ENCODE measurements at places on chromosomes 6 and 20. TPM values are rescaled to one million over a fixed set of nuclear protein-coding genes. Genes with fewer than 3 reads are reported as not detected.

The HUS1B gene
- total RNA-seq = 0.73 TPM

The RAET1E gene
- 0.07 TPM for total RNA-seq

The C6orf58 gene
- not detected for total RNA-seq

The SSTR4 gene
- total RNA-seq = not detected

The OR12D3 gene
- total RNA-seq = not detected

The BPIFB2 gene
- total RNA-seq = not detected

The LRRC1 gene
- total RNA-seq = 17.5 TPM

The BPIFA1 gene
- not detected for total RNA-seq

The LINC00237 gene
- not detected for total RNA-seq

The CPNE5 gene
- total RNA-seq = 6.9 TPM

The KCNK5 gene
- total RNA-seq = not detected

The CTNNBL1 gene
- 58.6 TPM for total RNA-seq

GRCh38 chr6:6220718-6221117 lies 99.7 kb downstream of the F13A1 start:
- no peak for DNase-seq

GRCh38 chr6:169640351-169640852 lies 61.4 kb downstream of the WDR27 start:
- no peak for DNase-seq

DNA sequence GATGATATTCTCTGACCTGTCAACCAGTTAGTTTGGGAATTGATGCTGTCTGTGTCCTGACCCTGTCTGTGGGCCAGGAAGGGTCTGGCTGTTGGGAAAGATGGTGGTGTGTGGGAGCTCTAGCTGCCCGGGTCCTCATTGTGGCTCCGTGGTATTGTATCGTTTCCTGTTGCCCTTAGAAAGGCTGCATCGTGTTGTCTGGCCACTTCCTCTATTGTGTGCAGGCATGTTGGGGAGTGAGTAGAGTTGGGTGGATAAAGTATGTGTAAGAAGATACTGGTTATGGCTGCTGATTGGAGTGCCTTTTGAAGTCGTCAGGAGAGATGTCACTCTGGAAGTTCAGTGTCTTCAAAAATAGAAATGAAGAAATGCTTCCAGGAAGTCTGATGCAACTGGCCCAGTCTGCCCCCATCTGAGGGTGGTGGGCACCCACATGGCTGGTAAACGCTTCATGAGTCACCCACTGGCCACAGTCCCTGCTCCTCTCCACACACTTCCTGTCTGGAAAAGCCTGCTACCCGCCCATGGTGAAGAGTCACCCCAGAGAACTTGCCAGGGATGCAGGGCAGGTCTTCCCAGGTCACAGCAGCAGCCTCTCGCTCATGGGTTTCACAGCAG lies 27.9 kb downstream of the PPARD start:
- peak; percentile 51 for DNase-seq

- no peak for DNase-seq
Observed at GRCh38 chr6:134932535-134933470, 17.1 kb downstream of the ALDH8A1 start.

GRCh38 chr6:127162836-127163235 lies 44.4 kb downstream of the RSPO3 start:
- no peak for DNase-seq

- DNase-seq = no peak
Observed at GRCh38 chr6:131823276-131823902, 15.6 kb downstream of the ENPP1 start.

DNA sequence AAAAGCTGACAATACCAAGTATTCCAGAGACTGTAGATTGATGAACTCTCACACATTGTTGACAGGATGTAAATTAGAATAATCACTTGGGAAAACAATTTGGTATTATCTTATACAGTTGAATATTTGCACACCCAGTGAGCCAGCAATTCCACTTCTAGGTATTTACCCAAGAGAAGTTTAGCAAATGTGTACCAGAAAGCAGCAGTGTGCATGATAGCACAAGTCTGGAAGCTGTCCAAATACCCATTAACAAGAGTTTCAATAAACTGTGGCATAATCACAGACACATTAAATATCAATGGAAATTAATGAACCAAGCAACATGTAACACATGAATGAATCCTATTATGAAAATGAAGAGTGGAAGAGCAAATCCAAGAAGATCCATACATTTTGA lies 233.6 kb downstream of the TPBG start:
- no peak for DNase-seq

DNA sequence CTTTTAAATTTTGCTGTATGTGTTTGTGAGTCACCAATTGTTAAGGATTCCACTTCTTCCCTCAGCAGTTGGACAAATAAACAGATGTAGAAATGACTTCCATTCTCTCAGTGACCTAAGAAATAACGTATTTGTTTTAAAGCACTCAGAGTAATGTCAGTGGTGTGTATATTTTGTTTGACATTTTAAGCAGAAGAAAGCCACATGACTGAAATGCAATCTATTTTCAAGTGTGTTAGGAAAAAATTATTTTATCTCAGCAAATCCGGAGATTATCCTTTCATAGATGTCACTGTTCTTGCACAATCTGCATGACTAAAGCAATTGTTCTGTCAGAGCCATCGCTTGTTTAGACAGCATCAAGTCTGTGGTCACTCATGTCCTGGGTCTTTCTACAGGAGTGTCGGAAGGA lies 77.1 kb downstream of the JAG1 start:
- DNase-seq = no peak

- no peak for DNase-seq
Observed at GRCh38 chr6:145491126-145491525, 244.2 kb downstream of the EPM2A start.

- DNase-seq = no peak
Observed at GRCh38 chr20:16966276-16966880, 218.2 kb downstream of the OTOR start.

- no peak for DNase-seq
Observed at GRCh38 chr6:134363323-134364039, 45.6 kb upstream of the SGK1 start.

- no peak for DNase-seq
Observed at GRCh38 chr6:1554476-1555310, 55.0 kb upstream of the FOXC1 start.

DNA sequence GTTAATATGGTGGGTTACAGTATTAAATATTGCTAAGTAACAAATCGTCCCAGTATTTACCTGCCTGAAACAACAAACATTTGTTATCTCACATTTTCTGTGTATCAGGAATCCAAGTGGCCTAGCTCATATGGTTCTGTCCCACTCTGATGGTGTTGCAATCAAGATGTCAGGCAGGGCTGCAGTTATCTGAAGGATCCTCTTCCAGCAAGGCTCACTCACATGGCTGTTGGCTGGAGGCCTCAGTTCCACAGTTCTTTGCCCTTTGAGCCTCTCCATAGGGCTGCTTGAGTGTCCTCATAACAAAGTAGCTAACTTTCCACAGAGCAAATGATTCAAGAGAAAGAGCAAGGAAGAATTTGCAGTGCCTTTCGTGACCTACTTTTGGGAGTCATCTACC lies 17.7 kb downstream of the RAB22A start:
- no peak for DNase-seq

- no peak for DNase-seq
Observed at GRCh38 chr20:21900431-21900830, 195.0 kb downstream of the PAX1 start.

GRCh38 chr6:49550492-49551077 lies at the start of gene C6orf141:
Gene C6orf141 (plus strand): TSS chr6:49550668. CDS start chr6:49550793, 125 bp downstream.
- DNase-seq = no peak

- DNase-seq = no peak
Observed at GRCh38 chr6:70380771-70381416, 32.4 kb upstream of the FAM135A start.

DNA sequence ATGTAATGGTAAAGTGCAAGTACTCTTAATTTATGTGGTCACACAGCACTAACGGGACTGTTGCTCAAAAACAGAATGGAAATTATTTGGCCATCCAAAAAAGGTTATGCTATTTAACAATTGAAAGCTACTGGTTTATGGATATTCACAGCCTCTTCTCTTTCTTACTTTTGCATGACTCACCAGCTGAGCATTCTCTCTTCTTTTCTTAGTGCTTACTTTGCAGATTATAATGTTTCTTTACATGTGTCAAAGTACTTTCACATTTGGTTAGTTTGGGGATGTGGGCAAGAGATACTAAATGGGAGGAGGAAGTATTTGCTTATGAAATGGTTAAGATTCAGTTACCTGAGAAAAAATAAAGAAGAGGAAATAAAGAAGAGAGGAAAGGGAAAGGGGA lies 610.5 kb downstream of the HTR1B start:
- no peak for DNase-seq

DNA sequence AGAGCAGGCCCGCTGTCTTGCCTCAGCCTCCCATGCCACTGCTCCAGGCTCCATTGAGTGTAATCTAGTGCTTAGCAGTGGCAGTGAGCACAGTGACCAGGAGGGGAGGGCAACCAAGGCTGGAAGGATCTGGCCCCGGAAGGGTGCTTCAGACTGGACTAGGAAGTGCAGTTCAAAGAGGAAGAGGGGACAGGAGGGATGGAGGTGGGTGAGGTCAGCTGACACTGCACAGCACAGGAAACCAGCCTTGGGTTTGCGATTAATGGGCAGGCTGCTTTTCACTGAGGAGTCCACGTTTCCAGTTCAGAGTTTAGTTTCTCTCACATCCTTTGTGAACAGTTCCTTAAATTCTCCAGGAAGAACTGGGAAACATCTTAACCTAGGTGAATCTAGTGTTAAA lies 46.9 kb downstream of the CDS2 start:
- no peak for DNase-seq

DNA sequence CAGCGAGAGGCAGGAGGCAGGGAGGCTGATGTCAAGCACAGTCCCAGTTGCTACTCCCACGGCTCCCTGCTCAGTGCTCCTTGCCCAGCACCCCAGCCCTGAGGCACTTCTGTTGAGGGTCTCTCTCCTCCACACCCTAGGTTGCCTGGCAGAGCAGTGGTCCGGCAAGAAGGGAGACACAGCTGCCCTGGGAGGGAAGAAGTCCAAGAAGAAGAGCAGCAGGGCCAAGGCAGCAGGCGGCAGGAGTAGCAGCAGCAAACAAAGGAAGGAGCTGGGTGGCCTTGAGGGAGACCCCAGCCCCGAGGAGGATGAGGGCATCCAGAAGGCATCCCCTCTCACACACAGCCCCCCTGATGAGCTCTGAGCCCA lies 9.1 kb downstream of the CNPY3 start:
- DNase-seq = no peak

GRCh38 chr20:10276878-10277580 lies 58.4 kb downstream of the SNAP25 start:
- no peak for DNase-seq

- no peak for DNase-seq
Observed at GRCh38 chr20:21523281-21523868, 9.5 kb upstream of the NKX2-2 start.

DNA sequence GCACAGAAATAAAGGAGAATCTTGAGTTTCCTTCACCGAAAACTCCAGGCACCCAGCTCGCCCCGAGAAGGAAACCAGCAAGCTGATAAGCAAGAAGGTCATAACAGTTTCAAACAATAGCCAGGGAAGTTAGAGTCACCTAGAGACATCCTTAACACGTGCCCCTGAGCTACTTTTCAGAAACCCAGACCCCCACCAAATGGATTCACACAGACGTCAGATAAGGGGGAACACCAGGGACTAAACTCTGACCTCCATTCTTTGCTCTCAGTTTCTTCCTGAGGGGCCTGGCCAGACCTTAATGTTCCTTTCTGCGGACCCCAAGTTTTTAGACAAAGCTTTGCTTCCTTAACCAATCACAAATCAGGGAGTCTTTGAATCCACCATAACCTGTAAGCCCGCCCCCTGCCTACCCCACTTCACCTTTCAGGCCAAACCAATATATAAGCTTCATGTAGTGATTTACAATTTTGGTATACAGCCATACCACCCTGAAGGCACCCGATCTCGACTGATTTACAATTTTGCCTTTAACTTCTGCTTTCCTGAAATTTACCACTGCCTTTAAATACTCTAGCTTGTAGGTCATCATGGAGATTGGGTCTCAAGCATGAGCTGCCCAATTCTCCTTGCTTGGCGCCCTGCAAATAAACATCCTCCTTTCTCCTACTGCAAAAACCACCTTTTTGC lies 11.7 kb downstream of the SOD2 start:
- no peak for DNase-seq

DNA sequence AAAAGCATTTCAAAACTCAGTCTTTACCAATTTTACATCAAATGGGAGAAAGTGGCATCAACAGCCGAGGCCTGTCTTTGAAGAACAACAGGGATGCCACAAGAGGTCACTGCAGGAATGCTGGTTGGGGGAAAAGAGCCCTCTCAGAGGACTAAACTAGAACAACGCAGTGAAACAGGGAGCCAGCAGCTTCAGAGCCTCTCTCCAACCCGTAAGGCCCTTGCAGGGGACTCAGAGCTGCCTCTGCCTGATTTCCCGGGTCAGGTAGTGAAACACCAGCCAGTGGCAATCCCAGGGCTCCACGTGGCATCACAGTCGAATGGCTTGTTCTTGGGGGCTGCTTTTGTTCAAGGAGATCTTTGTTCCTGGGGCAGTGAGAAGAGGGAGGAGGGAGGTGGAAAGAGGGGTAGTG lies 55.0 kb upstream of the KCNK16 start:
- DNase-seq = peak; percentile 30

- DNase-seq = no peak
Observed at GRCh38 chr6:108380876-108381275, 86.0 kb downstream of the AFG1L start.

GRCh38 chr6:136038531-136038930 lies 187.0 kb downstream of the PDE7B start:
- DNase-seq = no peak

DNA sequence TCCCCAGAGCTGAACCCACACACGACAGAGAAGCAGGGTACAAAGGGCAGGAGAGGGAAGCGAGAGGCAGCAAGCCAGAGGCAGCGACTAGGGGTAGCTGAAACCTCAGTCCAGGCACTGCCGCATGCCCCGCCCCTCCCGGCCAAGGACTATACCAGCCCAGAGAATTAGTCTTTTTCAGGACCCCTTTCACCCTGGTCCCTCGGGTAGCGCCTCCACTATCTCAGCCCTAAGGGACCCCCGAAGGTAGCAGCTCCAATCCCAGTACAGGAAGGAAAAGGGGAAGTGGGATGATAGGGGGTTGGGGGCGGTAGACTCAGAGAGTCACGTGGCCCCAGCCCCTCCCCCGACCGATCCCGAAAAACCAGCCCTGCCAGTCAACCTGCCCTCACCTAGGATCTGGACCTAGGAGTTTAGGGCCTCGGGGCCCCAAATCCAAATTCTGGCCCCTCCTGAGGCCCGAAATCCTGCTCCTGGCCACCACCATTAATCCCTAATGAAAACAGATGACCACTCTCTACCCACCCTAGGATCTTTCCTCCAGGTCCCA lies 1.3 kb downstream of the RGL2 start:
- DNase-seq = no peak
